ENCODE measurements at places on chromosomes 2 and 18. TPM values are rescaled to one million over a fixed set of nuclear protein-coding genes. Genes with fewer than 3 reads are reported as not detected.

The ANKRD44 gene
- 6.5 TPM for total RNA-seq

The RGPD3 gene
- 0.13 TPM for total RNA-seq

The FKBP7 gene
- 15.3 TPM for total RNA-seq

The NDC80 gene
- 1.0 TPM for total RNA-seq

The FOXD4L1 gene
- not detected for total RNA-seq

The WDR43 gene
- 27.1 TPM for total RNA-seq

The LAMA3 gene
- total RNA-seq = 45.0 TPM

The BOLL gene
- not detected for total RNA-seq

The LDLRAD4 gene
- 2.4 TPM for total RNA-seq

The G6PC2 gene
- total RNA-seq = not detected

The C1QL2 gene
- total RNA-seq = not detected

The ACMSD gene
- not detected for total RNA-seq

The NEB gene
- total RNA-seq = 0.13 TPM

All from mesangial cell (primary cell).